ENCODE measurements at places on chromosomes 12 and 14.

GRCh38 chr12:29644536-29645162 is 139.1 kb downstream of the TMTC1 start:
- no peak for DNase-seq

DNA sequence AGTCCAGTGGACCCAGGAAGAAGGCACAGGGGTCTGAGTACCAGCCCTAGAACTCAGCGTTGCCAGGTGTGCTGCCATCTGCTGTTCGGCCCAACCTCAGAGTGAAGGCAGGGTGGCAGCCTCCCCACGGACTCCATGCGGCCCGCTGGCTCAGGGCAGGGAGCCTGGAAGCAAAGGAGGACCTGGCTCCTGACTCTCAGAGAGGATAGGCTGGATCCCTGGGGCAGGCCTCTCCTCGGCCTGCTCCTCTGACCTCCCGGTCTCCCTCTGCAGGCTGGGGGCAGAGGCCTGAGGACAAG is 10.1 kb downstream of the MCRS1 start:
- DNase-seq, result no peak

- DNase-seq, result no peak
Observed at GRCh38 chr12:130423136-130423535, 85.4 kb downstream of the PIWIL1 start.

DNA sequence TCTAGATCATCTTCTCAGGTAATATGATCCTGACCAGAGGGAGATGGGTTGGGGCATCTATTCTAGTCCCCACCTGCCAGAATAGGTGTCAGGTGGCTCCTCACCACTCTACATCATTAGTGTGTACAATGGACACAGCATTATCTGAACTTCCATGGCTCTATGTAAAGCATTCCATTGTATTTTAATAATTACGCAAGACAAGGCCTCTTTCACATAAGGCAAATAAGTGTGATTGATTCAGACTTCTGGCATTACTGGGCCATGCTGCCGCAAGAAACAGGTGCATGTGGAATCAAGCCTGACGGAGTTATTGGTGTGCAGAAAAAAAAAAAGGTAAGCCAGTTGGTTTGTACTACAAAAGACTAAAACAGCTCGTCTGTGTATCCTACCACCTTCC is 3.1 kb upstream of the DDHD1 start:
- DNase-seq, result no peak

GRCh38 chr12:68175557-68176061 is 16.1 kb upstream of the IFNG start:
- DNase-seq, result no peak

GRCh38 chr14:49058511-49058910 is 527.7 kb downstream of the RPS29 start:
- DNase-seq, result no peak

GRCh38 chr14:85731186-85731585 is 201.2 kb downstream of the FLRT2 start:
- peak; percentile 97 for DNase-seq

Data from stromal cell of bone marrow (primary cell).